ENCODE measurements at places on chromosomes 11 and 22.

GRCh38 chr11:131909426-131910177, 539.2 kb downstream of the NTM start:
- DNase-seq: no peak

DNA sequence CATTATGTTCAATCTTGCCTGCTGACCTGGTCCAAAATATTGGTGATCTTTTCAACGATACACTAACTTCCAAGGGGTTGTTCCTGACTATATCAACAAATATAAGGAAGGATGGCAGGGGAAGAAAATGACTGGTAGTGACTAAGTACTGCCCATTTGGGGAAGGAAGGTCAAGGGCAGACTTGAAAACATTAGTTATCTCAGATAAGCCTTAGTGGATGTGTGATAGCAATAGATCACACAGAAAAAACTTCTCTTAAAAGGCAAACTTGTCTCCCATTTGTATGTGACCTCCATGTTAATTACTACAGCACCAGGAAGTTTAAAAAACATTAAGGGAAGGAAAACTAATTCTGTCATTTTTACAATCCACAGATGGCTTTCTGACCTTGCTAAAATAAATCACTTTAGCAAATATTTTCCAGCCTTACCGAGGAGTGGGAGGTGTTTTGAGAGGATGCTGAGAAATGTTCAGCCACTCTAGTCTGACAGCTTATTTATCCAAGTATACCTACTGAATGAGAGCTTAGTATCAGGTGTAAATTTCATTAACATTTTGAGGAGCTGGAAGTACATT, 88.2 kb upstream of the DDI1 start:
- DNase-seq: no peak

DNA sequence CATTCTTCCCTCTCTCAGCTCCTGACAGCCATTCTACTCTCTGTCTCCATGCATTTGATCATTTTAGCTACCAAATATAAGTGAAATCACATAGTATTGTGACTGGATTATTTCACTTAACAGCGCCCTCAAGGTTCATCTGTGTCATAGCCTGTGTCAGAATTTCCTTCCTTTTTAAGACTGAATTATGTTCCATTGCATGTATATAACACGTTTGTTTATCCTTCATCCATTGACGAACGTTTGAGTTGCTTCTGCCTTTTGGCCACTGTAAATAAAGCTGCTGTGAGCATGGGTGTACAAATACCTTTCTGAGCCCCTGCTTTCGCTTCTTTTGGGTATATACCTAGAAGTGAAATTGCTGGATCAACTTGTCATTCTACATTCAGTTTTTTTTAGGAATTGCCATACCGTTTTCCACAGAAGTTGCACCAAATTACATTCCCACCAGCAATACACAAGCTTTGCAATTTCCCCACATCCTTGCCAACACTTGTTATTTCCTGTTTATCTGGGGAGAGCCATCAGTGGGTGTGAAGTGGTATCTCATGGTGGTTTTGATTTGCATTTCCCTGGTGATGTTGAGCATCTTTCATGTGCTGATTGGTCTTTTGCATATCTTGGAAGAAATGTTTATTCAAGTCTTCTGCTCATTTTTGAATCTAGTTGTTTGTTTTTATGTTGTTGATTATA, 17.5 kb downstream of the GLB1L2 start:
- no peak for DNase-seq

- no peak for DNase-seq
Measured at GRCh38 chr11:12170984-12171383, 60.6 kb downstream of the MICAL2 start.

- DNase-seq: no peak
Measured at GRCh38 chr22:30455075-30455840, 16.6 kb downstream of the SEC14L3 start.

- DNase-seq: no peak
Measured at GRCh38 chr11:68463714-68464113, 3.2 kb downstream of the PPP6R3 start.

- no peak for DNase-seq
Measured at GRCh38 chr11:128171506-128171905, 415.9 kb downstream of the ETS1 start.

DNA sequence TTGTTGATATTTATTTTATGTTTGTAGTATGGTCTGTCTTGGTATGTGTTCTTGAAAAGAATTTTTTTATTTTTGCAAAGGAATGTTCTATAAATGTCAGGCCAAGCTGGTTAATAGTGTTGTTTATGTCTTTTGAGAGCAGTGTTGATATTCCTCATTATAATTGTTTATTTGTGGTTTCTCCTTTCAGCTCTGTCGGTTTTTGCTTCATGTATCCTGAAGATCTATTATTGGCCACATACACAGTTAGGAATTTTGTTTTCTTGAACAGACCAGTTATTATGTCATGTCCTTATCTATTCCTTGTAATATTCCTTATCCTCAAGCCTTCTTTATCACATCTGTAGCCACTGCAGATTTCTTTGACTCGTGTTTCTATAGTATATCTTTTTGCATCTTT, 56.5 kb downstream of the PDHX start:
- no peak for DNase-seq

DNA sequence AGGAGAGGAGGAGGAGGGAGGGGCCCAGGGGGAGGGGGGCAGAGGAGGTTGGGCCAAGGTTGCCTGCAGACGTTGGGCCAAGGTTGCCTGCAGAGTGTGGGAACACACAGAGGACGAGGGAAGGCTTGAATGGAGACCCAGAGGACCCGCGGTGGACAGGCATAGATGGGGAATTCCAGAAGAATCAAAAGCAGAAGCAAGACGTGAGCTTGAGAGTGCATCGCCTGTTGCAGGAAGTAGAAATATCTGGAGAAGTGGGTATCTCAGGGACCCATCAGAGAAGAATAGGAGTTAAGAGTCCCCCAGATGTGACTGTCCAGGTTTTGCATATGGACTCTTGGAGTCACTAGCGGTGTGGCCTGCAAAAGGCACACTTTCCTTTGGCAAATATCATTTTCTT, 670.2 kb downstream of the TBC1D22A start:
- DNase-seq: no peak

GRCh38 chr11:125299821-125300220, 135.3 kb downstream of the PKNOX2 start:
- no peak for DNase-seq

- no peak for DNase-seq
Measured at GRCh38 chr11:115455613-115456012, 48.6 kb downstream of the CADM1 start.

- no peak for DNase-seq
Measured at GRCh38 chr11:107268977-107269376, 188.6 kb downstream of the CWF19L2 start.

- no peak for DNase-seq
Measured at GRCh38 chr22:38314933-38315822, 2.1 kb downstream of the CSNK1E start.

- DNase-seq: no peak
Measured at GRCh38 chr22:27518531-27519340, 282.8 kb downstream of the MN1 start.

DNA sequence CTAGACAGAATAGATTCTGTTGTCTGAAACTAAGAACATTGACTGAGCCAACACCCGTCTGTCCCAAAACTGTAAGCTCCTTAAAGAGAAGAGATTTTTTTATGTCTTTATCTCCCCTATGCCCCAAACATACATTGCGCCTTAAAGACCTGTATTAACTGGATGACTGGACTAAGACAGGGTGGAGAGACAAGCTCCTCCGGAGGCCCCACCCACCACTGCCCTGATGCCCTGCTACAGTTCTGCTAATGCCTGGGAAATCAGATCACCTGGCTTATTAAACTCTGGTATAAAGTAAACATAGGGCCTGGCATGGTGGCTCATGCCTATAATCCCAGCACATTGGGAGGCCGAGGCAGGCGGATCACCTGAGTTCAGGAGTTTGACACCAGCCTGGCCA, 203.7 kb downstream of the TENM4 start:
- DNase-seq: no peak

GRCh38 chr11:72411623-72412419, 22.5 kb downstream of the CLPB start:
- DNase-seq: no peak

GRCh38 chr11:77064648-77065217, 2.0 kb upstream of the CAPN5 start:
- DNase-seq: no peak

DNA sequence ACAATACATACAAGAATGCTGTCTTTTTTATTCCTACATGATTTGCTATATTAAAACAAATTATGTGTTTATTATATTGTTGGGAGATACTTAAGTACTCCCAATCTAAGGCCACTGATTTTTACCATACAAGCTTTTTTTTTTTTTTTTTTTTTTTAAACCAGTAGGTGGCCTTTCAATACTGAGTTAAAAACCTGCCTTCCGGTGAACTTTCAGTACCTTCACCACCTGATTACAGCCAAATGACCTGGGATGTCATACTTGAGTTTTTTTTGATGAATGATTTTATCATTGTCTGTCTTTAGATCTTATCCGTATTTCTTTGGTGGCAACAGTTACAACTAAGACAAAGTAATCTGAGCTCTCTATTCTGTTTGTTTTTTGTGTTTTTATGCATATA, 94.0 kb upstream of the FOLH1 start:
- no peak for DNase-seq

DNA sequence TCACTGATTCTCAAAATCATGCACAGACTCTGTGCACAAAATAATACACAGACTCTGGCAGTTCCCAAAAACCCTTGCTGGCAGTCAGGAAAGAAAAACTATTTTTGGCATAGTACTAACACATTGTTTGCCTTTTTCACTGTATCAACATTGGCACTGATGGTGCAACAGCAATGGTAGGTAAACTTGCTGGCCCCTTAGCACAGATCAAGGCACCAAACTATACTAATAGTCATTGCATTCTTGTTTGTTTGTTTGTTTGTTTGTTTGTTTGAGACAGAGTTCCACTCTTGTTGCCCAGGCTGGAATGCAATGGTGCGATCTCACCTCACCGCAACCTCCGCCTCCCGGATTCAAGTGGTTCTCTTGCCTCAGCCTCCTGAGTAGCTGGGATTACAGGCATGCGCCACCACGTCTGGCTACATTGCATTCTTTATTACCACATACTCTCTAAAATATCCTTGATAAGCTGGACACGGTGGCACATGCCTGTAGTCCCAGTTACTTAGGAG, 81.0 kb upstream of the SLC6A5 start:
- no peak for DNase-seq

DNA sequence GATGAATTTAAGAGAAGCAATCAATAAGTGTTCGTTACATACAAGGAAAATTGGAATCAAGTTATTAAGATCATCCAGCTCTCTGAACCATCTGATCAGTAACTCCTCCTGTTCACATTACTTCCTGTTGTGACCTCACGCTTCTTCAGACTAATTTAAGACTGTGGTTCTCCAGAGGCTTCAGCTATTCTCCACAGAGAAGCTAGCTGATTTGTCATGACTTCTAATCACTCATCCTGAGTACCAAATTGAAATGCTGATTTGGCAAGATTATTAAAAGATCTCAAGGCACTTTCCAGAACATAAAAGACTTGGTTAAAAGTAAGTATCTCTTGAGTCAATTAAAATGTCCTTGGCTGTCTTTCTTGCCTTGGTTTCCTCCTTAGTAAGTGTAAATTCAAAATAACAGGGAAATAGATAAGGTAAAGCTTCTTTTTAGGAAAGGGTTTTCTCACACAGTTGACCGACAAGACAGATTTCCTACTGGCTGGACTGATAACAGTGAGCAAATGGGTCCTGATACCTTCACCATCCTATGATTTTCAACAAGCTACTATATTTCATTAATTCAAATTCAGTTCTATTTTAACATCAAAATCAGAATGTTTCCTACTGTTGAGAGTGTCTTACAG, 38.5 kb downstream of the GAB2 start:
- no peak for DNase-seq

DNA sequence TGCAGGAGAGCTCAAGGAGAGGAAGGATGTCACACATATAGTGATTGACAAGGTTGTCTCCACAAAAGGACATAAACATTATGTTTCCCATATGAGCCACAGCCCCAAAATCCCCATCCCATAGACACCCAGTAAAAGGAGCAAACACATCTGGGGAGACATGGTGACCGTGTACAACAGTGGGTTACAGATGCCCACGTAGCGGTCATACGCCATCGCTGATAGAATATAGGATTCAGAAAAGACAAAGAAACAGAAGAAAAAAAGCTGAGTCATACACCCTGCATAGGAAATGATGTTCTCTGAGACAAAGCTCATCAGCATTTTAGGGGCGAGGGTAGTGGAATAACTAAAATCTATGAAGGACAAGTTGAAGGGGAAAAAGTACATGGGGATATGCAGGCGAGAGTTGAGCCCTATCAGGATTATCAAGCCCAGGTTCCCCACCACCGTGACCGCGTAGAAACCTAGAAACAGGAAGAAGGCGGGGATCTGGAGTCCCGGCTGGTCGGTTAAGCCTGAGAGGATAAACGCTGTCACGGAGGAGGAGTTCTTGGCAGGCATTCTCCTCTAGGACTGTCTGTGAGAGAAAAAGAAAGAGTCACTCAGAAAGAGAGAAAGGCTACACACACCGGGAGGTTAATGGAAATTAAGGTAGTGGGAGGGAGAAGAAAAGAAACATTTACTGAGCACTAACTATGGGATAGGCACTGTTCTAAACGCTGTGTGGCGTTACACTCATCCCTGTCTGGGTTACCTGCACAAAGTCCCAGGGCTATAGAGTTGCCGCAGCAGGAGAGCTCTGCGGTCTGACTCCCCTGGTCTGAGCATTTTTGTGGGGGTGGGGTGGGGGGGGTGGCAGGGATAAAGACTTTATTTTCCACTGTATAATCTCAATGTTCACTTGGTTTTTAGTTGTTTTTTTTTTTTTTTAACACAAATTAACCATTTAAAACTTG, 36.1 kb upstream of the OR8B8 start:
- no peak for DNase-seq

GRCh38 chr11:76919887-76920746, 59.4 kb downstream of the ACER3 start:
- peak; percentile 23 for DNase-seq

DNA sequence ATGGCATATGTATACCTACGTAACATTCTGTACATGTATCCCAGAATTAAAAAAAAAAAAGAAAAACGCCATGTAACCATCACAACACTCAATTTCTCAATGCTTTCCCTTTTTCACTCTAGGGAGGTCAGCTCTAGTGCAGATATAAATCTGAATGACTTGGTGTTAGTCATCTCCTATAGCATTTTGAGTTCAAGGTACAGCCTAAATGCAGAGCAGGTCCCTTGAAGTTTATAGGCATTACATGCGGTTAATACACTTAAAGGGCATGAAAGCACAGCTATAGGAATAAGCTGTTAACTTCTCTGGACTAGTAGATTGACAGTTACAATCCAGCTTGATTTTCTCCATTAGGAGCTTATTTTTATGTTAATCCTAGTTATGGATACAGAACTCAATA, 16.2 kb upstream of the OR52I2 start:
- no peak for DNase-seq

GRCh38 chr11:111841370-111842053, 29.9 kb downstream of the ALG9 start:
- peak; percentile 82 for DNase-seq

- DNase-seq: no peak
Measured at GRCh38 chr11:65113839-65114238, 2.2 kb downstream of the TM7SF2 start.

DNA sequence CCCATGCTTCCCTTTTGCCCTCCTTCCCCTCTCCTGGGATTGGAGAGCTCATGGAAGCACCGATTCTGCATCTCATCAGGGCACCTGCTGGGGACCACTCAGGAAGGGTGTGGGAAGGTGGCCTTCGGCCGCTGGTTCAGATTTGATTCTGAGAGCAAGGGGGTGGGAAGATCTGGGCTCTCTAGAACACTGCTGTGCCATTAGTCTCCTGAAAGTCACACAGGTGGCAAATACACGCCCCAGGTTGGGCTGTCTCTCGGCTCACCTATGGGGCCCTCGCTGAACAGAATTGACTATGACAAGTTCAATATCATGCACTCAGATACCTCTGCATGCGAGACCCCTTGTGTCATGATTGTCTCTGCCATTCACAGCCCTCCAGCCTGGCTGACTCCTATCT, 12.8 kb upstream of the APOBEC3A start:
- DNase-seq: no peak

Data from stimulated activated CD8-positive, alpha-beta memory T cell treated with anti-CD3 and anti-CD28 coated beads, Interleukin-7, amount 100 ng/mL, for 1 hour (primary cell).